ENCODE measurements at places on chromosomes 13 and 19.
A peak's percentile ranks its signal among the peaks of the same experiment; 100 is the strongest.

DNA sequence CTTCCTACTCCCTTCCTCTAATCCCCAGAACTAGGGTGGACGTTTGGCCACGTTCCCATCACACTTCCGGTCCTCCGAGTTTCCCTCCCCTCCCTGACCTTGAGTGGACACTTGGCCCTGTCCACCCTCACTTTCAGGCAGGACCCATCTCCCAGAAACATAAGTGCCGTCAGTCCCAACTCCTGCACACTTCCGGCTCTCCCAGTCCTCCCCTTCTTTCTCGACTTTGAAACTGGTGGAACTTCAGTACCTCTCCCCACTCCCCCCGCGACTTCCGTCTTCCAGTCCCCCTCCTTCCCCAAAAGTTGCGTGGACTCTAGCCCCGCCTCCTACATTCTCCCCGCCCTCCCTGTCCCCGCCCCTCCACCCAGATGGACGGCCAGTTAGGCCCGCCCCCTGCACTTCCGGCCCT, 278 bp upstream of the ZNF274 start:
- peak; percentile 89 for DNase-seq
- H3K4me1 ChIP-seq: no peaks in the 10 kb centered on the region
- peak overlapping the region; percentile 63 for H3K27ac ChIP-seq
- peaks cover 38% of the 10 kb centered on the region for H3K36me3 ChIP-seq
- H3K27me3 ChIP-seq: no peaks in the 10 kb centered on the region

- no peak overlapping the region for H3K27ac ChIP-seq
- no peaks in the 10 kb centered on the region for H3K27me3 ChIP-seq
- H3K36me3 ChIP-seq: no peaks in the 10 kb centered on the region
Measured at GRCh38 chr13:91805605-91806004, 407.2 kb downstream of the GPC5 start.

- H3K4me1 ChIP-seq: no peaks in the 10 kb centered on the region
- DNase-seq: peak; percentile 31
- no peak overlapping the region for H3K27ac ChIP-seq
- no peaks in the 10 kb centered on the region for H3K27me3 ChIP-seq
- no peaks in the 10 kb centered on the region for H3K36me3 ChIP-seq
Measured at GRCh38 chr13:49641801-49642291, 13.5 kb downstream of the ARL11 start.

GRCh38 chr19:11560404-11561051, 1.5 kb upstream of the ELOF1 start:
- no peak for DNase-seq
- H3K36me3 ChIP-seq: peaks cover 16% of the 10 kb centered on the region
- H3K4me3 ChIP-seq: no peak overlapping the region
- no peak overlapping the region for H3K27ac ChIP-seq
- no peaks in the 10 kb centered on the region for H3K27me3 ChIP-seq
- H3K4me1 ChIP-seq: peaks cover 41% of the 10 kb centered on the region

- H3K27ac ChIP-seq: no peak overlapping the region
- no peak overlapping the region for H3K4me3 ChIP-seq
- H3K27me3 ChIP-seq: no peaks in the 10 kb centered on the region
- no peak for DNase-seq
- H3K4me1 ChIP-seq: peaks cover 5% of the 10 kb centered on the region
Measured at GRCh38 chr13:79647533-79647932, 166.6 kb downstream of the NDFIP2 start.

DNA sequence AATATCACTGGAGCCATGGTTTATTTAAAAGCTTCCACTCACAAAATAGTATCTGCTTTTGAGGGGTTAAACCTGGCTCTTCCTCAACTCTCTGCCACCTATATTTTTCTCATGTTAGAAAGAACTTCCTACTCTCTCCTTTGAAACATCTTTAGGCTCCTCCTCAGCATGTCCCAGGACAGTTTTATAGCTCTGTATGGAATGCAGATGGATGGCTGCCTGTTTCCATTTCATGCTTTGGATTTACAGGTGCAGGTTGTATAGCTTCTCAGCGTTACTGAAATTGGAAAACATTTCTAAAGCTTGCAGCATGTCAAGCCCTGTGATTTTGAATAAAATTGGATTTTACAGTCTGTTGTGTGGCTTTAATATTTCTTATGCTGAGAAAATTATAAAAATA, 314.0 kb downstream of the NDFIP2 start:
- H3K27me3 ChIP-seq: no peaks in the 10 kb centered on the region
- peaks cover 6% of the 10 kb centered on the region for H3K4me1 ChIP-seq
- no peak overlapping the region for H3K4me3 ChIP-seq
- no peaks in the 10 kb centered on the region for H3K36me3 ChIP-seq
- H3K27ac ChIP-seq: no peak overlapping the region
- DNase-seq: no peak

GRCh38 chr19:50974702-50975556, 5.5 kb upstream of the KLK6 start:
- no peaks in the 10 kb centered on the region for H3K36me3 ChIP-seq
- no peak overlapping the region for H3K27ac ChIP-seq
- H3K4me1 ChIP-seq: no peaks in the 10 kb centered on the region
- DNase-seq: no peak

DNA sequence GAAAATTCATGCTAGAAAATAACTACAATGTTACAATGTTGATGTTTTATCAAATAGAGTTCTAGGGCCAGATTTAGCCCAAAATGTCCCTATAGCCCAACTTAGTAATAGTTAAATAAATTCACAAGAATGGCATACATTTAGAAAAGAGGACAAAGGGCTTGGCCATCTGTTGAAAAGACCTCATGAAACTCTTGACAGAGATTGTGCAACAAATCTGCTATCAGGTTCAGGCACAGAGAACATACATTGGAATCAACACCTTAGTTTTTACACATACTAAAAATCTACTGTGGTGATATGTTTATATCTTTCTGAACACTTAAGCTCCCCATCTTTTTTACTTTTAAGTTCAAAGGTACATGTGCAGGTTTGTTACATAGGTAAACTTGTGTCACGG, 298.3 kb upstream of the DACH1 start:
- no peaks in the 10 kb centered on the region for H3K27me3 ChIP-seq
- H3K36me3 ChIP-seq: no peaks in the 10 kb centered on the region
- H3K4me1 ChIP-seq: no peaks in the 10 kb centered on the region
- DNase-seq: no peak

Measured in heart right ventricle (tissue), 16 donors.